ENCODE measurements at places on chromosomes 7 and 10.

- peak; percentile 81 for DNase-seq
Measured at GRCh38 chr7:122143751-122144711, at the start of gene AASS. Gene AASS (minus strand): TSS chr7:122144249. CDS start chr7:122133726, 10,523 bp downstream.

DNA sequence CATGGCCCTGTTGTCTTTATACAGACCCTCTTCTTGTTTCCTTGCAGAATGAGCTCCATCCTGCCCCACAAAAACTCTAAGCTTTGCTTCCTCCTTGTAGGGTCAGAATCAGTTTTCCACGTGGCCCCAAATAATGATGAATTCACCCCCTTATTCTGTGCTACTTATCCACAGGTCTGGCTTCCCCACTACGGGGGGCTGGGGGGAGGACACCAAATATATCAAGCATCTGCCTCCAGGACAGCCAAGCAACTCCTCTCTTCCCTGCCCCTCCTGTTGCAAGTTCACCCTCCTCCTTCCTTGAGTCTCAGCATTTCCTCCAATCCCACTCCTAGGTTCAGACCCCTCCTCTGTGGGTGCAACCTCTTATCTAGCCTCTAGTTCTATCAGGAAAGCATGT is 743.3 kb downstream of the GRID1 start:
- DNase-seq: no peak

GRCh38 chr7:151018421-151019129 is 5.7 kb downstream of the ATG9B start:
- DNase-seq: peak; percentile 43

- no peak for DNase-seq
Measured at GRCh38 chr10:25938405-25938804, 4.4 kb downstream of the MYO3A start.

DNA sequence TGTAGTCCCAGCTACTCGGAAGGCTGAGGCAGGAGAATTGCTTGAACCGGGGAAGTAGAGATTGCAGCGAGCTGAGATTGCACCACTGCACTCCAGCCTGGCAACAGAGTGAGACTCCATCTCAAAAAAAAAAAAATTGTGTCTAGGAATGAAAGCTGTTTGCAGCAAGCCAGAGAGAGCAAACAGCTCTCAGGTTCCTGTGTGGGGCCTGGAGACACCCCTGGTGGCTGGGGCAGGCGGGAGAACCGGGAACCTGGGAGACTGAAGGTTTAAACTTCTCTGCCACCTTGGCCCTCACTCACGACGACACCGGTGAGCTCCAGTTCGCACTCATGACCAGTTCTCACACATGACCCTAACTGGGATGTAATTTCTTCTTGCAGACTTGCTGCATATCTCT is 13.2 kb upstream of the UNCX start:
- no peak for DNase-seq

DNA sequence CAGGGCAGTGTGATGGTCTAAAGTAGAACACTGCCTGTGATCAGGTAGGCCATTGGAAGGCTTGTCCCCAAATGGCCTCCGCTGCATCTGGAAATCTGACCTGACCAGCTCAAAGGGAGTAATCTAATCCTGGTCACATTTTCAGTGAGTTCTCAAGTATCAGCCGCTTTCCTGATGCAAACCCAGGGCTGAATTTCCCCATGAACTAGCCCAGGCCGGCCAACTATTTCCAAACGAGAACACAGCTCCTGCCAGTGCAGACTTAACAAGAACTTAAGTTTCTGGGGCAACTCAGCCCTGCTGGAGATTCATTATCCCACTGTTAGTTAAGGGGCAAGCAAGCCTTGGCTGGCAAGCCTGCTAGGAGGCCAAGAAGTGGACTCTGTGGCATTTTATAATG is 59.6 kb upstream of the FAM180A start:
- DNase-seq: no peak

DNA sequence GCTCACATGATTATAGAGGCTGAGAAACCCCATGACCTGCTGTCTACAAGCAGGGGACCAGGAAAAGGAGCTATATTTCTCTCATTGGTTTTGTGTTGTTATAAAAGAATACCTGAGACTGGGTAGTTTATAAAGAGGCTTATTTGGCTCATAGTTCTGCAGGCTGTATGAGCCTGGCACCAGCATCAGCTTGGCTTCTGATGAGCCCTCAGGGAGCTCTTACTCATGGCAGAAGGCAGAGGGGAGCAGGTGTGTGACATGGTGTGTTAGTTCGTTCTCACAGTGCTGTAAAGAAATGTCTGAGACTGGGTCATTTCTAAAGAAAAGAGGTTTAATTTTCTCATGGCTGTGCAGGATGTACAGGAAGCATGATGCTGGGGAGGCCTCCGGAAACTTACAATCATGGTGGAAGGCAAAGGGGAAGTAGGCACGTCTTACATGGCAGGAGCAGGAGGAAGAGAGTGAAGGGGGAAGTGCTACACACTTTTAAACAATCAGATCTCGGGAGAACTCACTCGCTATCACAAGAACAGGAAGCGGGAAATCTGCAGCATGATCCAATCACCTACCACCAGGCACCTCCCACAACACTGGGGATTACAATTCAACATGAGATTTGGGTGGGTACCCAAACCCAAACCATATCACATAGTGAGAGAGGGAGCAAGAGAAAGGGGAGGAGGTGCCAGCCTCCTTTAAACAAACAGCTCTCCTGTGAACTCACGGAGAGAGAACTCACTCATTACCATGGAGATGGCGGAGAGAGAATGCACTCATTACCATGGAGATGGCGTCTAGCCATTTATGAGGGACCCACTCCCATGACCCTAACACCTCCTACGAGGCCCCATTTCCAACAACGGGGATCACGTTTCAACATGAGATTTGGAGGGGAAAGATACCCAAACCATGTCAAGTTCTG is 133.4 kb downstream of the JCAD start:
- DNase-seq: no peak

Measured in CD4-positive, alpha-beta T cell treated with Interleukin-10 for 1 hour (primary cell).